ENCODE measurements at places on chromosomes 2 and 18.

- no peak overlapping the region for H3K4me3 ChIP-seq
- H3K4me1 ChIP-seq: peaks cover 1% of the 10 kb centered on the region
- H3K27ac ChIP-seq: no peak overlapping the region
- H3K36me3 ChIP-seq: no peaks in the 10 kb centered on the region
- DNase-seq: no peak
Measured at GRCh38 chr2:86017901-86018896, 87.5 kb downstream of the POLR1A start.

- DNase-seq: no peak
- H3K4me3 ChIP-seq: no peak overlapping the region
- no peaks in the 10 kb centered on the region for H3K4me1 ChIP-seq
Measured at GRCh38 chr2:209988010-209988409, 14.4 kb upstream of the RPE start.

- H3K4me1 ChIP-seq: no peaks in the 10 kb centered on the region
- H3K27me3 ChIP-seq: no peaks in the 10 kb centered on the region
- no peak overlapping the region for H3K4me3 ChIP-seq
- no peak overlapping the region for H3K27ac ChIP-seq
Measured at GRCh38 chr18:54173980-54174630, 50.4 kb downstream of the MBD2 start.

- H3K4me3 ChIP-seq: no peak overlapping the region
- H3K27me3 ChIP-seq: no peaks in the 10 kb centered on the region
- no peak for DNase-seq
- H3K27ac ChIP-seq: no peak overlapping the region
- H3K4me1 ChIP-seq: peaks cover 11% of the 10 kb centered on the region
Measured at GRCh38 chr2:191246820-191247380, 1.7 kb downstream of the MYO1B start.

DNA sequence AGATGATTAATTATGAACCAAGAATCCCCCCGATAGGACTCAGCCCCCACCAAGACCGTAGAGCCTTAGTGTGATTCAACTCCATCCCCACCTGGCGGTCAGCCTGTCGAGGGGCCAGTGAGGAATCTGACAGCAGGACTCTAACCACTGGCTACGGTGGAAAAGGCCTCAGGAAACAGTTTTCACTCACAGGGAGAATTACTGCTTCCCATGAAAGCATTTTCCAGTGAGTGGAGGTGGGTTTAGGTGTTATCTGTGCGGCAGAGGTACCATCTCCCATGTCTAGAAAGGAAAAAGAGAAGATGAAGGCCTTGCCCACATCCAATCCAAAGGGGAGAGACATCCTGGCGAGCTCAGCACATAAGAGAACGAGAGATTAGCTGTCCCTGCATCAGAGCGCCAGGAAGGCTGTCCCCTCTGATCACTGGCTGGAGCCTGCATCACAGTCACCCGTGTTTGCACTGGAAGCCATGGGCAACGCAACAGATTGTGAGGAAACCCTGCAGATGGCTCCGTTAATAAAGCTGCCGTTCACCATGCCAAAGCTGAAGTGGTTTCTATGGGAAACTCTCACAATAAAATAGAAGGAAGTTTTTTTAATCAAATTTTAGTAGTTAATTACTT is 22.3 kb downstream of the COX7A2L start:
- no peak overlapping the region for H3K4me3 ChIP-seq
- no peak for DNase-seq
- H3K27ac ChIP-seq: no peak overlapping the region
- H3K27me3 ChIP-seq: no peaks in the 10 kb centered on the region

DNA sequence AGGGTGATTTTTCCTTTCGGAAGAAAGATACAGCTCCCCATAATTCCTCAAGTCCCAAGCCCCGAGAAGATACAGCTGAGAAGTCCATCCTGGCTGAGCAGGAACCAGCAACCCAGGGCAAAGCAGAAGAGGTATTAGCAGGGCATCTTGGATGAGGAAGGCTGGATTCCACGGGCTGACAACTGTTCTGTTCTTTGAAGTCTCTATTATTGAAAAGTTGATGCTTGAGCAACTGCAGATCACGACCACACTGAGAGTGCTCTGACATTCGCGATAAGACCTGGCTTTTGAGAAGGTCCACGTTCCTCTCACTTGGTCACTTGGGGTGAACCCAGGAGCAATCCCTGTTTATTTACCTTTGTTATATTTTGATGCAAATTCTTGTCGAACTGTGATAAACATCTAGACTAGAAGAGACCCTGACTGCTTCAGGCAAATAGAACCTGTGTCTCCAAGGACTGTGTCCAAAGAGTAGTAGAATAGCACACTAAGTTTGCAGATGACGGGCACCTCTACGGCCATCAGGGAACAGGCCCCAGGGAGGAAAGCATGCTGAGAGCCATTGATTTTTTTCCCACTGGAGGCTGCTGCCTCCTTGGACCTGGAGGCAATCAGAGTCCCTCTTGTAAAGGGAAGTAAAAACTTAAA is 133.1 kb downstream of the ARL4C start:
- DNase-seq: no peak
- H3K36me3 ChIP-seq: no peaks in the 10 kb centered on the region
- no peaks in the 10 kb centered on the region for H3K27me3 ChIP-seq
- peaks cover 2% of the 10 kb centered on the region for H3K4me1 ChIP-seq
- H3K4me3 ChIP-seq: no peak overlapping the region
- H3K27ac ChIP-seq: no peak overlapping the region

GRCh38 chr2:123771928-123772632 is 253.0 kb upstream of the CNTNAP5 start:
- no peaks in the 10 kb centered on the region for H3K36me3 ChIP-seq
- no peaks in the 10 kb centered on the region for H3K4me1 ChIP-seq
- no peaks in the 10 kb centered on the region for H3K27me3 ChIP-seq
- no peak overlapping the region for H3K4me3 ChIP-seq
- no peak overlapping the region for H3K27ac ChIP-seq

GRCh38 chr2:219578811-219579613 is 6.9 kb downstream of the INHA start:
- H3K4me3 ChIP-seq: no peak overlapping the region
- H3K4me1 ChIP-seq: peaks cover 14% of the 10 kb centered on the region
- no peaks in the 10 kb centered on the region for H3K36me3 ChIP-seq
- DNase-seq: no peak
- no peak overlapping the region for H3K27ac ChIP-seq
- no peaks in the 10 kb centered on the region for H3K27me3 ChIP-seq

Data from iPS DF 6.9 (cell line).